ENCODE measurements at places on chromosomes 4 and X.

DNA sequence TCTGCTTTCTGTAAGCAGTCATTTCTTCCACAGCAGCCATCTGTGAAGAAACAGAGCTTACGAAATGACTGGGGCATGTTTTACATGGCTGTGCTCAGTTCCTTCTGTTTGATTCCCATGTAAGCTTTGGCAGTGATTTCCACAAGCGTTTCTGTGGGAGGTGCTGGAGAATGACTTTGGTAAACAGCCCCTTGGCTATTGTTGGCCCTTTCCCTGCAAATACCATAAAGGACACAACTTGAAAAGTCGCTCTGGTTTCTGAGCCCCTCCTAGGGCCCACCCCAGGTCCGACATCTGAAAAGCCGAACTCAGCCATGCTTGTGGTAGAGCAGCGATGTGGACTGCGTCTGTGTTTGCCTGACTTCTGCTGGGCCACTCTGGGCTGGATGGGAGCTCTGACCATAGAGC lies 3.7 kb downstream of the LIMCH1 start:
- no peak for DNase-seq

DNA sequence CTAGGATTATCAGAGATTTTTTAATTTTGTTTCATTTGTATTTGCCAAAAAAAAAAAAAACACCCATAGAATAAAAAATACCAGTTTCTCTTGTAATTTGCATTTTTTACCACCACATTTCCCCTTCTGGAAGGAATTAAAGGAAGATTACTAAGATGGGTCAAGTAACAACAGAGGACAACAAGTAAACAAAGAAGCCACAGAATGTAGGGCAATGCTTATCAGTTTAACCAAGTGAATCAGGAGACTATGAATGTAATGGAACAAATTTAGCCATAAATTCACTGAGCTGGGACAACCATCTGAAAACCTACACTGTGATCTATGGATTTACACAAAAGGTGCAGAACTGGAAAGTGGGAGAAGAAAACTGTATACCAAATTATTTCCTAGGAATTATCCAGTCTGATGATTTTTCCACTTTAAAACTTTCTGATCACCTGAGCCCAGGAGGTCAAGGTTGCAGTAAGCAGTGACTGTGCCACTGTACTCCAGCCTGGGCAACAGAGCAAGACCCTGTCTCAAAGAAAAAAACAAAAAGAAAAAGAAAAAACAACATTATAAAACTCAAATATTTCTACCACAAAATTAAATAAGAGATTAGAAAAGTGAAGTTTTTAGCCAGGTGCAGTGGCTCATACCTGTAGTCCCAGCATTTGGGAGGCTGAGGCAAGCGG lies 32.4 kb downstream of the LRBA start:
- no peak for DNase-seq

DNA sequence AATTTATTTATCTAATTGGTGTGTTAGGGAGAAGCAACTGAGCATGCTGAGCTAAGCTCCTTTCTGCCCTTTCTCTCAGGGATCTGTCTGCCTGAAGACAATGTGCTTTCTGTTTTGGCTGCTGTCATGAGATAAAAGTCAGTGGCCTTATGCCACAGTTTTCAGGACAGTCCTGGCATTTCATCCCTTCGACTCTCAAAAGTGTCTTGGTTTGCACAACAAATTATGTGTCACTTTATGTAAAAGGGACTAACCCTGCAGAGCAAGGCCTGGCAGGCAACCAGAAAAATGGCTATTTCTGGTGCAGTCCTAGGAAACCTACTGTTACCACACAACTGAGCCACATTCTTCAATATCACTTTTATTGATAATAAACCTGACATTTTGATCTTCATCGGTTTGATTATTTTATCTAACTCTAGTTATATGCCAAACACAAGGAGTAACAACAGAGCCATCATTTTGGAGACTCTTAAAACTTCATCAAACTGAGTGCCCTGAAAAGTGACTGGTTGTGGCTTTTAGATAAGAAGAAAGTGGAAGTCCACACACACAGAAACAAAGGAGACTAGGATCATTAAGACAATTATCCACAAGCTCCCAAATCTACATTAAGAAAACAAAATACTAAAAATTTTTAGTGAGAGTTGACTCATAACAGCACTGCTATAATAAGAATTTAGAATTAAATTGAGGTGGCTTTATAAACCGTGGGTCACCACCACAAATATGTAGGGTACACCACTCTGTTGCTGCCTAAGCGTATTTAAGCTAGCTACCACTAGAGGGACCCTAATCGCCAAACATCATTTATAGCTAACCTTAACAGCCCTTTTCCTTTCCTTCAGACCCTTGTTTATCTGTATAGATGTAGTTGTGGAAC lies 95.9 kb upstream of the PTPN13 start:
- no peak for DNase-seq

DNA sequence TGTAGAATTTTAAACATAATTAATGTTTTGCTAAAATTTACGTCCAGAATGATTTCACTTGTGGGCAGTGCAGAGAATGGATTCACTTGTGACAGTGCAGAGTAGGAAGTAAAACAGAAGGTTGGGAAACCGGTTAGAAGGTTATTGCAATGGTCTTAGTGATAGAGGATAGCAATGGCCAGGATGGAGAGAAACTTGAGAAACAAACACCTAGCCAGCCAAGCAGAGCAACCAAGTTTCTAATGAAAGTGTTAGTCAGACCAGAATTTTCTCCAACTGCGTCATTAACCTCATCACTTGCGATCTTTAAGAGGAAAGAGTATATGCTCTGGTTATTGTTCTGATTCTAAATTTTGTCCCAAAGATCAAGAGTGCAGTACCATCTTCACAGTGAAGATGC lies 50.0 kb upstream of the TBC1D9 start:
- DNase-seq: no peak

DNA sequence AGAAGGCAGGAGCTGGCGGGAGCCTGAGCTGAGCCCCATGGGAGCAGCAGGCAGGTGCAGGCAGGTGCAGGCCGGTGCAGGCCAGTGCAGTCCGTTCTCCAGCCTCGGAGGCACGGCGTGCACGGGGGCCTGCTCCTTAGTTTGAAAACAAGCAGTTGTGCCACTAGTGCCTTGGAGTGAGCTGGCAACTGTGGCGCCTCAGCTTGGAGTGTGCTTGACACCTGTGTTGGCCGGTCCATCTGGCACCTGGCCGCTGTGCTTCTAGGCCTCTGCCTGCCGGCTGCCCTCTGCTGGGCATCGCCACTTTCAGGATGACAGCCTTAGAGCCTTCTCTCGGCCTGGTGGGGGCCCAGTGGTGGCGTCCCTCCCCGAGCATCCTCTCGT lies 47.9 kb downstream of the RGS12 start:
- no peak for DNase-seq

DNA sequence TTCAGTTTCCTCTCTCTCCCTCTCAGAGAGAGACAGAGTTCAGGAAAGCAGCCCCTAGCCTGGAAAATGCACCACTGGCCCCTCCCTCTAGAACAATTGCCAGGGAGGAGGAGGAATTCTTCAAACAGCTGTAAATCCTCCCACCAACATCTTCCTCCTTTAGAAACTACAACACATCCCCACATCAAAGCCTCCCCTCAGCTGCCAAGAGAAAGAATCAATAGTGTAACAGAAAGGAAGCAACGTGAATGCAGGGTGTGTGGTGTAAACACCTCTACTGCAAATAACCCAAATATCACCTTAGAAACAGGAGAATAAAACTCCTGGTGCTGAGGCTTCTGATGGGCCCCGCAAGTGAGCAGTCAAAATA lies 249.9 kb upstream of the GATB start:
- DNase-seq: no peak

DNA sequence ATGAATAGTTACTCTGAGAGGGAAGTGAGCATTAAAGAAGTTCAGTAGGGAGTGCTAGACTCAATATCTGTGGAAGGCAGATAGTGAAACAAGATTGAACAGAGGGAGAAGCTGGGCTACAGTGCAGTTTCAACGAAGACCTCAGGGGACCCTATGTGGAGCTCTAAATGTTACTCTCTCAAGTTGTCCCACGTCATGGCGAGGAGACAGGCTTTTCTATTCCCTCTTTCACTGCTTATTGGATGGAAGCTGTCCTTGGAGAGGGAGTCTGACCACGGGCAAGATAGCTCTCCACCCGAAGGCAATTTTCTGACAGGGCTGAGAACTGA lies 42.3 kb upstream of the CCSER1 start:
- DNase-seq: no peak

DNA sequence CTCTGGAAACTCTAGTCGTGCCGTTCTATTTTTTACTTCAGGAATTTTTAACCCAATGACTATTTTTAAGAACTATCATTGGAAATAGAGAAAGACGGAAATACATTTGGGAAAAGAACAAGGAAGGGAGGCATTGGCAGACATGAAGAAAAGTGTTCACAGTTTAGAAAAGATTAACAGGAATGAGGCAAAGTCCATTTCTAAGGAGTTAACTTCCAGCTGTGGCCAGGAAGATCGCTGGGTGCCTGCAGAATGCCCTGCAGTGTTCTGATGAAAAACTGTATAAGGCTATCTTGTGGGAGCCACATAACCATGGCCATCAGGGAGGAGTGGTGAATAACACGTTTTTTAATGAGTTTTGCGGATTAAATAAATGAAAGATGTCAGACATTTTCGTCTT lies 150.6 kb upstream of the VCX3A start:
- DNase-seq: no peak

- DNase-seq: no peak
These were observed 89.3 kb downstream of the RLIM start for GRCh38 chrX:74525116-74525515.

DNA sequence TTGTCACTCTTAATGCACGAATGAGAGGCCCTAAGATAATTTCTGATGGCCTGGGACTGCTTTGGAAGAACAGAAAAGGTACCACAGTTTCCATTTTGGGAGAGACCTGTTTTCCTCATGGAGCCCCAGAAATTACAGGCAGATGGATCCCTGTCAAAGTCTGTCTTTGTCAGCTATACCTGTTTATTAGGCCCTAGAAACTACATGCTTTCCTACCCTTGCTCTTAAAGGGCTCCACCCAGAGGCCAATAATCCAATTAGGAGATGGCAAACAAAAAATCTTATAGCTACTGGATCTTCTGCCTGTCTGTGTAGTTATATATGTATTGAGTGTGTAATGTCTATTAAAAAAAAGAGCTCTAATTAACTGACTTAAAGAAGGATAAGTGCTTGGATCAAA lies 141.3 kb downstream of the NR3C2 start:
- no peak for DNase-seq

- DNase-seq: no peak
These were observed 112.9 kb downstream of the CEP44 start for GRCh38 chr4:174396599-174397110.

- DNase-seq: no peak
These were observed 70.4 kb downstream of the LRBA start for GRCh38 chr4:150944660-150945059.

DNA sequence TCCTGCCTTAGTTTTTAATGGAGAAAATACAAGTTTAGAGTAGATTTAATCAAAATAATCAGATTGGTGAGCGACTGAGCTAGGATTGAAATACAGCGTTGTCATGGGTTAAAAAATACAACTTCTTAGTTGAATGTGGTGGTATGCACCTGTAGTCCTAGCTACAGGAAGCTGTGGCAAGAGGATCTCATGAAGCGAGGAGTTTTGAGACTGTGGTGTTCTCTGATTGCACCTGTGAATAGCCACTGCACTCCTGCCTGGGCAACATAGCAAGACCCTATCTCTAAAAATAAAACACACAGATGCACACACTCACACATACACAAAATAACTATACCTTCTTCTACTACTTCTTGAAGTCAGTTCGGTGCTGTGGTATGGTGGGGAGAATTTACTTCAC lies 19.8 kb upstream of the GBA3 start:
- no peak for DNase-seq

DNA sequence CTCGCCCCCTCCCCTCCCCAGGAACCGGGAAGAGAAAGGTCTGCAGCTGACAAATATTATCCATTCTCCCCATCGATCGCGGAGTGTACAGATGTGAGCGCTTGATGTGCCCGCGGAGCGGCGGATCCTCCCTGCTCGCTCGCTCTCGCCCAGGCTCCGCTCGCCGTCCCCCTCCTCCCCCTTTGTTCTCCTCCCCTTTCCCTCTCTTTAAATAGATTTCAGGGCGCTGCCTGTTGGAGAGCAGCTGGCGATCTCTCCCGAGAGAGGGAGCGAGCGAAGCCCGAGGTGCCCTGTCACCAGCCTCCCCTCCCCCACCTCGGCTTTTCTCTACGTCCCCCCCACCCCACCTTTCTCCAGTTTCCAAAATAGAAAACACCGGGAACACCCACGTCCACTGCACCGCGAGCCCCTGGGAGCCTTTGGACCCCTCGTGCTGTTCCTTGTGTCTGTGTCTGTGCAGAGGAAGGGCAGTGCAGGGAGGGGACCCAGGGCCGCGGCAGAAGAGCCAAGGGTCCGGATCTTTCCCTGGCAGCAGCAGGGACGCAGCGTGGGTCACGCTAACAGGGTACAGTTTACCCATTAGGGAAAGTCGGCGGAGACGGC lies 56.6 kb upstream of the BCOR start:
- DNase-seq: no peak

- no peak for DNase-seq
These were observed 1.1 kb upstream of the RRH start for GRCh38 chr4:109826719-109827118.

GRCh38 chr4:27016551-27016950 lies 155.9 kb downstream of the STIM2 start:
- no peak for DNase-seq

DNA sequence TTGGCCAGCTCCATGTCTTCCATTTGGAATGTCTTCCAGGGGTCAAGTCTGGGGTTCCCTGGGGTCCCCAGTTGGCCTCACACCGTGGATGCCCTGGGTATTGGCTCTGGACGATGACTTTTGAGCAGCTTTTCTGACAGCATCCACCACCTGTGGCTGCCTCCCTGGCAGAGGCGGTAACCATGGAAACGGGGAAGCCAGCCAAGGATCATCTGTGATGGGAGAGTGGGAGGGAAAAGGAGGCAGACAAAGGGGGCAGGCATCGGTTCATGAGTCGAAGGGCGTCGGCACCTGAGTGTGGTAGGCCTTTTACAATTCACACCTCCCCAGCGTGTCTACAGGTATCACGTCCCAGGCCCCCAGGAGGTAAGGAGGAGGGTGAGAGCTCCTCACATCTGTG lies 152.2 kb downstream of the ASMT start:
- no peak for DNase-seq

GRCh38 chr4:10107111-10108091 lies 9.2 kb downstream of the WDR1 start:
- DNase-seq: no peak

- no peak for DNase-seq
These were observed 66.7 kb upstream of the PGRMC2 start for GRCh38 chr4:128354205-128354821.

- DNase-seq: no peak
These were observed 27.7 kb downstream of the ABCG2 start for GRCh38 chr4:88130544-88131305.
